ENCODE measurements at places on chromosomes 13 and 19. TPM values are rescaled to one million over a fixed set of nuclear protein-coding genes. Genes with fewer than 3 reads are reported as not detected.

GRCh38 chr13:94192431-94192975 lies 287.0 kb downstream of the DCT start:
- DNase-seq: no peak

- DNase-seq: no peak
Observed at GRCh38 chr19:57083711-57084110, 36.1 kb upstream of the USP29 start.

Gene ZNF729
- polyA plus RNA-seq: 0.30 TPM

Gene SMIM44
- polyA plus RNA-seq: not detected

DNA sequence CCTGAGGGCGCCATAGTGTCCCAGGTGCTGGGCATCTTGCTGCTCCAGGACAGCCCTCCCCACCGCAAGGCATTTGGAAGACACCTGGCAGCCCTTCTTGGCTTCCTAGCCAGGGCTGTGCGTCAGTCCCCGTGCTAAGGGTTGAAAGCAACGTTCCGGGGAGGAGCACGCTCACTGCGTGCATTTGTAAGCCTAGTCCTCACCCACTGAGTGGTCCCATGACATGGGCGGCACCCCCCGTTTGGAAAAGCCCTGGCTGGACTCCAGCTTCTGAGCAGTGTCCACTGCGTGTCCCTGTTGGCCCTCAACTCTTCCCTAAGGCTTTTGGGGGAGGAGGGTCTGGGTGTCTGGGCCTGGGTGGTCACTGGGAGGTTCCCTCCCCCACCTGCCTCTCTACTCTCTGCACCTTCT lies 76.3 kb upstream of the GPR183 start:
- no peak for DNase-seq

- DNase-seq: no peak
Observed at GRCh38 chr13:73608157-73608516, 526.1 kb downstream of the KLF12 start.

- DNase-seq: no peak
Observed at GRCh38 chr19:20357921-20358320, 190.9 kb downstream of the ZNF486 start.

All from left renal cortex interstitium (tissue), 4 donors.